ENCODE measurements at places on chromosomes 2 and 18. TPM values are rescaled to one million over a fixed set of nuclear protein-coding genes. Genes with fewer than 3 reads are reported as not detected.

Gene CCDC74B
- total RNA-seq: 0.78 TPM

DNA sequence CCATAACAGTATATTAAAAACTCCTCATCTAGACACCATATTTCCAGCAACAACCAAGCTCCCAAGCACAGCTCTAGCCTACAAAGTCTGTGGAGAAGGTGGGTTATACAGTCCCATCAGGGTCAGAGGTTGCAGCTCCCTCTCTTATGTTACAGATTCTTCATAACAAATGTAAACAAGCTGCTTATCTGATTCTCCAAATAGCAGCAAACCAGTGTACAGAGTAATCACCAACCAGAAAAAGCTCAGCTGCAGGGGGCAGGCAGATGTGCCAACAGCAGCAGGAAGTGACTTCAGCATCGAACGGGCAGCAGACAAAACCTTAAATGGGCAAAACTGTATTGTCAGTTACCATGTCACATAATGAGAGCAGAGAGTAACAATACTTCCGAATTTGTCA lies 52.9 kb upstream of the NABP1 start:
- peak; percentile 62 for DNase-seq

DNA sequence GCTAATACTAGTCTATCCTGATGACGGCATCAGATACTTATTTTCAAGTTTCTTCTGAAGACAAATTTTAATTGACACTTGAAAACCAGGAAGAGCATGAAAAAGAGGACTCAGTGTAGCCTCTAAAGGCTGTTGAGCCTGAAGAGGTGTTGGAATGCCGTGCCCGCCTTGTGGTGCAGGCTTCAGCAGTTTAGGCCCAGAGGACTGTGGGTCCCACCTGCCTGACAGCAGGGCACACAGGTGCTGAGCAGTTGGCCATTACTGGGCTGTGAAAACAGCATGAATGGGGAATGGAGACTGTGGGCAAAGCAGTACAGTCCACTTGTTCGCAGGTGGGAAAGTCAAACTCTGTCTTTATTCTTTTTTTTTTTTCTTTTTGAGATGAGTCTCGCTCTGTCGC lies 49.8 kb upstream of the THOC1 start:
- no peak for DNase-seq

DNA sequence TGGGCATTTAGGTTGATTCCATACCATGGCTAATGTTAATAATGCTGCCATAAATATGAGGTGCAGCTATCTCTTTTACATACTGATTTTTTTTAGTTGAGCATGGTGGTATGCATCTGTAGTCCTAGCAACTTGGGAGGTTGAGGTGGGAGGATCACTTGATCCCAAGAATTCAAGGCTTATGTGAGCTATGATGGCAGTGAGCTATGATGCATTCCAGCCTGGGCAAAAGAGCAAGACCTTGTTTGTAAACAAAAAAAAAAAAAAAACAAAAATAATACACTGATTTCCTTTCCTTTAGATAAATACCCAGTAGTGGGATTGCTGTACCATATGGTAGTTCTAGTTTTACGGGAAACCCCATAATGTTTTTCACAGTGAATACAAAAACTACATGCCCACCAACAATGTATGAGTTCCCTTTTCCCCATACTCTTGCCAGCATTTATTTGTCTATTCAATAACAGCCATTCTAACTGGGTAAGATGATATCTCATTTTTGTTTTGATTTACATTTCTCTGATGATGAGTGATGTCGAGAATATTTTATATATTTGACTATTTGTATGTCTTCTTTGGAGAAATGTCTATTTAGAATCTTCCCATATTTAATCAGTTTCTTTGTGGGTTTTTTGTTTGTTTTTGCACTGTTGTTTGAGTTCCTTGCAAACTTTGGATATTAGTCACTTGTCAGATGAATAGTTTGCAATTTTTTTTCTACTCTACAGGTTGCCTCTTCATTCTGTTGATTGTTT lies 281.0 kb upstream of the KYNU start:
- no peak for DNase-seq

- no peak for DNase-seq
Measured at GRCh38 chr2:207870814-207871213, 101.1 kb upstream of the FZD5 start.

GRCh38 chr2:171852366-171852888 lies 41.6 kb downstream of the SLC25A12 start:
- no peak for DNase-seq

GRCh38 chr2:201135386-201135785 lies 19.4 kb downstream of the CFLAR start:
- DNase-seq: no peak

GRCh38 chr2:113225263-113226259 lies 51.8 kb downstream of the PSD4 start:
- DNase-seq: no peak
